GOT3 (cell line): ENCODE measurements at places on chromosomes 4 and X.

DNA sequence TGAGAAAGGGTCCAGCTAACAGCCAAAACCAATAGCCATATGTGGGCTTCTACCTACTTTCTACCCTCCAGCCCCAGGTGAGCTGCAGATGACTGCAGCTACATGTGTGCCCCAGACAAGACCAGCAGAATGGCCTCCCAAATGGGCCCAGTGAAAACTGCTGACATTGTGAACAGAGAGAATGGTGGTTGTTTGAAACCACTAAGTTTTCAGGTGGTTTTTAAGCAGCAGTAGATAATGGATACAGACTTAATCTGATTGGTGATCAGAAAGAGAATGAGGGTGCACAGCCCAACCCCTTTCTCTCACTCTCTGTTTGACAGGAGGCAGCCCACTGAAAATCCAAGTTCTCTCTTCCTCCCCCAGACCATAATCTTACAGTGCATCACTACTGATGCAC, 42.5 kb upstream of the BBS12 start:
- no peak for DNase-seq

DNA sequence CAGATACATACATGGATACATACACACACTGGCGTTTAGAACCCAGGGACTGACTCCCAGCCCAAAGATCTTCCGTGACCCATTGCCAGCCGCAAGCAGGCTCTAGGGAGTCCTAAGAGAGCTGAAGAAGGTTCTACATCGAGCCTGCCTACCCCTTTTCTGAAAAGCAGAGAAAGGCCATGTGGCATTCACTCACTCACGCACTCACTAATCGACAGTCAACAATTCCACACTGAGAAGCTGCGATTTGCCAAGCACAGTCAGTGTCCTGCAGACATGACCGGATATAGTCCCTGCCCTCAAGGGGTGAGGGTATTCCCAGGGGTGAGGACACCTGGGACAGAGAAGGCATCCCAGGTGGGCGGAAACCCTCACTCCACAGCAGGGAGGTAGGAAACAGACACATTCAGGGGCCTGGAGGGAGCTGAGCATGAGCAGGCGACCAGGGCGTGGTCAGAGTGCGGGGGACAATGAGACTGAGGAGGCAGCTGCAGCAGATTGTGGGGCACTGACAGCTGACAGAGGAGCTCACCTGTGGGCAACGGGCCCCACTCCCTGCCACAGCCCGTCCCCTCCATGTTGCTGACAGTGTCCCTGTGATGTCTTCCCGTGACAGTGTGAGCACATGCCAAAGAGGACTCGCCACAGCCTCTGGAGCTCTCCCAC, 13.2 kb upstream of the MAN2B2 start:
- DNase-seq, result no peak

- no peak for DNase-seq
Observed at GRCh38 chr4:155889031-155889793, 14.3 kb upstream of the TDO2 start.

- DNase-seq, result no peak
Observed at GRCh38 chr4:76590798-76591281, 155.8 kb downstream of the SHROOM3 start.

GRCh38 chr4:147793569-147794313, 61.9 kb downstream of the ARHGAP10 start:
- no peak for DNase-seq

DNA sequence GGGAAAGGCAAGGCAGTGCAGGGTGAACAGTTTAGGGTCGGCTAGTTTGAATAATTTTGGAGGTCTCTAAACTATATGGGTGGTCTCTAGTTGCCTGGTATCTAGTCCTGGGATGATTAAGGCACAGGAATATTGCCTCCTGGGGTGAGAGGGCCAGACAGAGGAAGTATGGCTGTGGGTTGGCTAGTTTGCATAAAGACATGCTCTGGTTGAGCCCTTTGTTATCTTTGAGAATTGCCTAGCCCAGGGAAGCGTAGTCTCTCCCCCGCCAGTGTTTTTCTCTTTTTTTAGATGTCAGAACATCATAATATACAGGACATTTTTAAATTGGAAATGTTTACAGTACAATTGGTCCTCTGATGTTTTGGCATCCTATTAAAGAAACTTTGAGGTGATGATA, 163.5 kb downstream of the PWWP3B start:
- DNase-seq, result no peak

GRCh38 chr4:65580551-65580950, 89.7 kb downstream of the EPHA5 start:
- DNase-seq, result no peak

DNA sequence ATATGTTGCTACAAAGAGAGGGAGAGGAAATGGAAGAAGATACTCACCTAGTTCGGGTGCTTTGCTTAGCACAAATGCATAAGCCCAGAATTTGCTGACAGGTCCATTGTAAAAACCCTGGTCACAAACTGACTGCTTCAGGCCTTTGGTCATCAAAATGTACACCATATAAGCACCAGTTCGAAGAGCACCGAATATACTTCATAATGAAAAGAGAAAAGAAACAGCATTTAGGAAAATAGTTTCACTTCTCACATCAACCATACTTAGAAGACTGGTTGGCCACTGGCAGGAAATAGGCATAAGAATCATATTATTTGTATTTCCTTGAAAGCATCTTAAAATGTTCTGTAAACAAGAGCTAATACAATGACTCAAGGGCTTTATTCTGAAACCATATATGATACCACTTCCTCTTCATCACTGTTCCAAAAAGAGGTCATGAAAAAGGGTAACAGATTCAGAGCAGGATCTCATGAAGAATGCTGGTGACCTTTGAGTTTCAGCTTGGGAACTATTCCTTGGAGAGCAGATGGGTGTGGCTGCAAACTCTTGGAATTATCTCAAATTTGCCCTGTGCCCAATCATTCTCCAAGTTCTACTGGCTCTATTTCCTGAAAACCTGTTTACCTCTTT, 138.7 kb downstream of the ELOVL6 start:
- DNase-seq, result no peak

GRCh38 chrX:133444952-133445831, 29.9 kb upstream of the GPC4 start:
- no peak for DNase-seq

DNA sequence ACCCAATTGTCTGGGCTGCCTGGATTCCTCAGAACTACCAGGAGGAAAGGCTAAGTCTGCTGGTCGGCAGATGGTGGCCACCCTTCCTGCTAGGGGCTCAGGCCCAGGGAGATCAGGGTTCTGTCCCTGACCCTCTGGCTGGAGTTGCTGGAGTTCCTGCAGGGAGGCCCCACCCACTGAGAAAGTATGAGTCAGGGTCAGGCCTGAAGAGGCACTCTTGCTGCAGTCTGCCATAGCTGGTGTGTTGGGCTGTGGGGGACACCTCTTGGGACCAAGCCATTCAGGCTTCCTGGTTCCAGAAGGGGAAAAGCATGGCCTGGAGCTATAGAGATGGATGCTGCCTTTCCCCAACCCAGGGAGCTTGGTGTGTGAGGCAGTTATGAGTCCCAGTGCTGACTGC, 40.4 kb upstream of the PCDH18 start:
- DNase-seq, result no peak

DNA sequence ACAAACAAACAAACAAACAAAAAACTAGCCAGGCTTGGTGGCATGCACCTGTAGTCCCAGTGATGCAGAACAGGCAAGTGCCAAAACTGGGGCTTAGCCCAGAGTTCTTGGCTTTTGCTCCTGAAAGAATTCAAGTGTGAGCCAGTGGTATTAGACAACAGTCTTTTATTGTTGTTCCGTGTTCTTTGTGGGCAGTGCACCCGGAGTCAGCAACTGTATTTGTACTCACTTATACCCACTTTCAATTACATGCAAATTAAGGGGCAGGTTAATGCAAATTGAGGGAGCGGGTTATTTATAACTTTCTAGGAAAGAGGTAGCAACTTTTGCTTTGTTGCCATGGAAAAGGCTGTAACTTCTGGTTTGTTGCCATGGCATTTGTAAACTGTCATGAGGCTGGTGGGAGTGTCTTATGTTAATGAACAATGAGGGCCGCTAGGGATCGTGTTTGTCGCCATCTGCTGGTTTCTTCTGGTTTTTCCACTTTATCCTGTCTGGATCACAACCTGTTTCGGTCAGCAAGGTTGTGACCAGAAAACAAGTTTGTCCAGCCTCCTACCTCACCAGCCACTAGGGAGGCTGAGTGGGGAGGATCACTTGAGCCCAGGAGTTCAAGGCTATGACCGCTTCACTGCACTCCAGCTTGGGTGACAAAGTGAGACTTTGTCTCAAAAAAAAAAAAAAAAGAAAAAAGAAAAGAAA, 88.8 kb upstream of the ESX1 start:
- no peak for DNase-seq

DNA sequence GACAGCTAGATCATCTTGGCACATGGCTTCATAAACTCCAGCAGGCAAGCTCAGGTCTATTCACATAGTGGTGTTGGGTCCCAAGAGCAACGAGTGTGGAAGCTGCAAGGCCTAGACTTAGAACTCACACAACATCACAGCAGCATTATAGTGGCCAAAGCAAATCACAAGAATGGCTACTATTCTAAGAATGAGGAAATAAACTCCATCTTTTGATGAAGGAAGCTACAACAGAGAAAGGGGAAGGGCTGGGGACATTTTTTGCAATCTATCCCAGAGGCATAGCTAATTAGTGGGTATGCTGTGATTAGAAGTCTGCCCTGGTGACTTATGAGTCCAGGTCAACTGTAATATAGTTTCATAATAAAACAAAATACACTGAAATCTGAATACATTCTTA, 42.9 kb upstream of the TAB3 start:
- DNase-seq, result no peak
